ENCODE measurements at places on chromosomes 3 and 15. TPM values are rescaled to one million over a fixed set of nuclear protein-coding genes. Genes with fewer than 3 reads are reported as not detected.

GRCh38 chr15:68492855-68493254, 60.9 kb upstream of the ITGA11 start:
- no peak overlapping the region for H3K4me3 ChIP-seq
- DNase-seq, result no peak
- H3K36me3 ChIP-seq, result no peaks in the 10 kb centered on the region
- no peak overlapping the region for H3K27ac ChIP-seq
- H3K27me3 ChIP-seq, result no peaks in the 10 kb centered on the region

DNA sequence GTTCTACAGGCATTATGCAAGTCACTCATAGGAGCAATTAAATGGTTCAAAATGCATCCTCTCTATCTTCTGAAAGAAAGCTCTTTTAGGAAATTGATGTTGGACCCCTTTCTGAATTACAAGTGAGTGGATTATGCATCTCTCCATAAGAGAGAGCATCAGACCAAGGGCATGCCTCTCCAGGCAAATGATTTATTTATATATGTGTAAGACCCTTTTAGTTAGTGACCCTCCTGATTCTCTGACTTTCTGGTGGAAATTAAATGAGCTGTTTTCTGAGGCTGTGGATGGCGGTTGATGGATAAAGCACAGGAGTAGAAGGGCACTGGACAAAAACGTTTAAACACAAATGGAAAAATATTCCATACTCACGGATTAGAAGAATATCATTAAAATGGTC, 62.6 kb downstream of the CADPS start:
- no peak for DNase-seq
- no peaks in the 10 kb centered on the region for H3K36me3 ChIP-seq
- no peaks in the 10 kb centered on the region for H3K4me1 ChIP-seq
- no peak overlapping the region for H3K4me3 ChIP-seq

ZNF80 gene
- total RNA-seq, result not detected

GRIP2 gene
- total RNA-seq, result 52.0 TPM

GRCh38 chr15:78048628-78048920, 28.9 kb downstream of the TBC1D2B start:
- no peak overlapping the region for H3K4me3 ChIP-seq
- H3K27me3 ChIP-seq, result no peaks in the 10 kb centered on the region
- peak overlapping the region; percentile 52 for H3K27ac ChIP-seq
- DNase-seq, result peak; percentile 42
- peaks cover 2% of the 10 kb centered on the region for H3K36me3 ChIP-seq

GRCh38 chr3:172701751-172702150, 9.1 kb downstream of the NCEH1 start:
- no peaks in the 10 kb centered on the region for H3K36me3 ChIP-seq
- DNase-seq, result no peak
- H3K4me1 ChIP-seq, result peaks cover 44% of the 10 kb centered on the region
- no peak overlapping the region for H3K4me3 ChIP-seq
- H3K27me3 ChIP-seq, result no peaks in the 10 kb centered on the region

SLC6A11 gene
- not detected for total RNA-seq

- H3K27me3 ChIP-seq, result no peaks in the 10 kb centered on the region
- H3K27ac ChIP-seq, result no peak overlapping the region
- no peaks in the 10 kb centered on the region for H3K4me1 ChIP-seq
- H3K36me3 ChIP-seq, result no peaks in the 10 kb centered on the region
- DNase-seq, result no peak
These were observed 288.7 kb downstream of the GBE1 start for GRCh38 chr3:81472600-81473362.

GRCh38 chr15:98513428-98513986, 134.8 kb upstream of the IGF1R start:
- no peak overlapping the region for H3K27ac ChIP-seq
- no peak overlapping the region for H3K4me3 ChIP-seq
- H3K4me1 ChIP-seq, result no peaks in the 10 kb centered on the region
- no peaks in the 10 kb centered on the region for H3K27me3 ChIP-seq
- no peak for DNase-seq
- H3K36me3 ChIP-seq, result no peaks in the 10 kb centered on the region

DNA sequence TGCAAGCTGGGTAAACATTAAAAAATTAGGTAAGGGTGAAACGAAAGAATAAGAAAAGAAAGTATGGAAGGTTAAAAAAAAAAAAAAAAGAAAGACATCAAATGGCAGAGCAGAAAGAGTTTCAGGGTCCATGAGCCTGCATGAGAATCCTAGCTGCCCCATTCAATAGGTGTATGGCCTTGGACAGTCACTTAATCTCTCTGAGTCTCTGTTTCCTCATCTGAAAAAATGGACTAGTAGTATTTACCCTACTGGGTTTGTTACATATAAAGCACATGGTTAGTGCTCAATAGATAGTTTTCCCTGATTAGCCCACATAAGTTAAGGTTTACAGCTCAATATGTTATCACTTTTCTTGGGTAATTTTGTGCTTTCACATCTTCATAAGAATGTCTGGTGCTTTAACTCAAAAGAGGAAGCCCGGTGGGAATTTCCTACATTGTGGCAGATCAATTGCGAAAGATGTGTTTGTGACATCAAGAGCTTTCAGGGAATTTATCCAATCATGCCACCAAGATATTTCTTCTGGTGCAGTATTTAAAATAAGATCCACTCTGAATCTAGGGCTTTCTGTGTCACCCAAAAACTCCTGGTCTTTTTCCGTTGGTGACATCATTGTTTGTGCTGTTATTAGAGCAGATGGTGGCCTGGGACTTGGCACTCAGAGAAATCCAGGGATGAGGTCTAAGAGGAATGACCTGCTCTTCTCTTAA, 57.2 kb upstream of the UBE2E1 start:
- H3K36me3 ChIP-seq, result no peaks in the 10 kb centered on the region
- H3K4me1 ChIP-seq, result peaks cover 7% of the 10 kb centered on the region
- no peak overlapping the region for H3K4me3 ChIP-seq
- H3K27ac ChIP-seq, result peak overlapping the region; percentile 17
- DNase-seq, result peak; percentile 43

DNA sequence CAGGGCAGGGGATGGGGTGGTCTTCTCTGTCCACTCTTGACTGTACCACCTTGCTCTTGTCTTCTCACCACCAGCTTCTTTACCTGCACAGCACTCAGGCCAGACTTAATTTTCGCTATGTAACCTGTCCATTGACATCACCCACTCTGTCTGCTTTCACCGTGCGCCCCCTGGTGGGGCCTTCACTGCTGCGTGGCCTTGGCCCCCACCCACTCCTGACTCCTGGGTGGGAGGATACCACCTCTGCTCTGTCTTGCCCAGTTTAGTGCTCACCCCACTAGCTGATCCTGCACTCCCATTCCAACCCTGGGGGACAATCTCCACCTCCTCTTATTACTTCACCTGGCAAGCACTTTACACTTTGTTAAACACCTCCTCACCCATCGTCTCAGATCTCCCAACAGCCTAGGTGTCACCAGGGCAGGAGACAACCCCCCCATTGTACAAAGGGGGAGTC, 17.7 kb downstream of the PTH1R start:
- no peaks in the 10 kb centered on the region for H3K36me3 ChIP-seq
- peak; percentile 75 for DNase-seq
- H3K27ac ChIP-seq, result no peak overlapping the region
- H3K4me1 ChIP-seq, result peaks cover 41% of the 10 kb centered on the region

DNA sequence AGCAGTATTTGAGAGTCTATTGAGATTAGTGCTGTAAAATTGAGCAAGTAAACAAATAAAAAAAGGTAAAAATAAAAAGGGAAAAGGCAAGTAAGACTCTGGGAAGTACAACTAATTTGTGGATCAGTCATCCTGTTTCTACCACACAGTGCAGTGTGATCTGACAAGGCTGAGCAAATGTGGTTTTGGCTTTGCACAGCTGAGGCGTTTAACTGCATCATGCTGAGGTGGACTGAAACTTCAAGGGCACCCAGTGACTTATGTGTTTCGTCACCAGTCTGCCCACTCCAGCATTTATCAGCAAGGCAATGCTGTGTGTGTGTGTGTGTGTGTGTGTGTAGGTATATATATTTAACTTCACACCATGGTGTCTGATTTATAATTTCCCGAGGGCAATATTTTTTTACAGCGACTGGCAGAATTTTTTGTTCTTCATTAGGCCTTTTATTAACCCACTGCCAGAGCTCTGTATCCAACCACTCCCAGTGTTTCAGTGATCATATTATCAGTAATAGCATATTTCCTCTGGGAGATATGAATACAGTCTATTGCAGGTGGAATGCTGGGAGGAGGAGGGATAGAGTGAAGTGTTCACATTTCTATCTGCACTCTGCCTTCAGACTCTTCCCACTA, 131.5 kb upstream of the SATB1 start:
- no peaks in the 10 kb centered on the region for H3K4me1 ChIP-seq
- no peak for DNase-seq
- H3K27ac ChIP-seq, result no peak overlapping the region
- H3K27me3 ChIP-seq, result no peaks in the 10 kb centered on the region
- no peaks in the 10 kb centered on the region for H3K36me3 ChIP-seq

GRCh38 chr15:90099072-90099867, 3.0 kb downstream of the IDH2 start:
- H3K4me3 ChIP-seq, result no peak overlapping the region
- peak overlapping the region; percentile 99 for H3K27ac ChIP-seq
- H3K4me1 ChIP-seq, result peaks cover 53% of the 10 kb centered on the region
- H3K27me3 ChIP-seq, result no peaks in the 10 kb centered on the region

GOLGA6L4 gene
- 1.8 TPM for total RNA-seq

MME gene
- total RNA-seq, result 10.0 TPM

GRCh38 chr3:121362035-121362734, 183.6 kb downstream of the POLQ start:
- no peak for DNase-seq
- no peak overlapping the region for H3K4me3 ChIP-seq
- H3K36me3 ChIP-seq, result no peaks in the 10 kb centered on the region
- H3K27me3 ChIP-seq, result no peaks in the 10 kb centered on the region

DNA sequence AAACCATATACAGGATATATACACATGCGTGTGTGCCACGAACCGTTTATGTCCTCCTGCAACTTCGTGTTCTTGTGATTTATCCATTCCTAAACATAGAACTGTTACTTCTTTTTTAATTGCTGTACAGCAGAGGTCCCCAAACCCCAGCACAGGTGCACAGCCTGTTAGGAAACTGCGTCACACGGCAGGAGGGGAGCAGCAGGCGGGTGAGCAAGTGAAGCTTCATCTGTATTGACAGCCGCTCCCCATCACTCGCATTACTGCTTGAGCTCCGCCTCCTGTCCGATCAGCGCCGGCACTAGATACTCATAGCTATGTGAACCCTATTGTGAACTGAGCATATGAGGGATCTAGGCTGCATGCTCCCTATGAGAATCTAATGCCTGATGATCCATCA, 34.9 kb upstream of the NRROS start:
- no peak overlapping the region for H3K27ac ChIP-seq
- no peaks in the 10 kb centered on the region for H3K4me1 ChIP-seq
- no peaks in the 10 kb centered on the region for H3K27me3 ChIP-seq
- DNase-seq, result no peak
- no peaks in the 10 kb centered on the region for H3K36me3 ChIP-seq

GRCh38 chr15:37586976-37587375, 347.5 kb upstream of the TMCO5A start:
- H3K27me3 ChIP-seq, result no peaks in the 10 kb centered on the region
- no peak overlapping the region for H3K27ac ChIP-seq
- no peaks in the 10 kb centered on the region for H3K4me1 ChIP-seq
- no peak for DNase-seq
- H3K36me3 ChIP-seq, result no peaks in the 10 kb centered on the region

- H3K36me3 ChIP-seq, result no peaks in the 10 kb centered on the region
- no peak for DNase-seq
- H3K27me3 ChIP-seq, result no peaks in the 10 kb centered on the region
- H3K4me1 ChIP-seq, result peaks cover 3% of the 10 kb centered on the region
These were observed 172.4 kb downstream of the PDE8A start for GRCh38 chr15:85154061-85154460.

GRCh38 chr15:40058476-40059140, 19.6 kb upstream of the SRP14 start:
- no peak for DNase-seq
- no peak overlapping the region for H3K27ac ChIP-seq
- no peak overlapping the region for H3K4me3 ChIP-seq

- DNase-seq, result no peak
- no peak overlapping the region for H3K27ac ChIP-seq
- H3K4me1 ChIP-seq, result peaks cover 15% of the 10 kb centered on the region
- H3K27me3 ChIP-seq, result no peaks in the 10 kb centered on the region
These were observed 11.0 kb downstream of the PARP16 start for GRCh38 chr15:65275728-65276126.

MYRIP gene
- total RNA-seq, result 0.45 TPM

CNTN6 gene
- 0.22 TPM for total RNA-seq

DNA sequence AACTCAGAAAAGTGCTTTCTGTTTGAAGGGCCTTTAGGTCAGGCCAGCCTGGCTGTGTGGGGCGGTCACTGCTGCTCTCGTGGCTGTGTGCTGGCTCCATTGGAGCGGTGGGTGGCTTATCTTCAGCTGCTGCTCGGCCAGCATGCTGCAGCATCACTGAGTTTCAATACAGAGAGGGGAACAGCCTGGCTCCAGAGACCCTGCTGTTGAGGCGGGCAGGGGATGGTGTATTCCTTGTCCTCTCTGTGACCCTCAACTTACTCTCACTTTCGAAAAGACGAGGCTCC, 248.5 kb upstream of the ONECUT1 start:
- no peaks in the 10 kb centered on the region for H3K4me1 ChIP-seq
- H3K36me3 ChIP-seq, result no peaks in the 10 kb centered on the region
- H3K27ac ChIP-seq, result no peak overlapping the region
- H3K27me3 ChIP-seq, result no peaks in the 10 kb centered on the region

DNA sequence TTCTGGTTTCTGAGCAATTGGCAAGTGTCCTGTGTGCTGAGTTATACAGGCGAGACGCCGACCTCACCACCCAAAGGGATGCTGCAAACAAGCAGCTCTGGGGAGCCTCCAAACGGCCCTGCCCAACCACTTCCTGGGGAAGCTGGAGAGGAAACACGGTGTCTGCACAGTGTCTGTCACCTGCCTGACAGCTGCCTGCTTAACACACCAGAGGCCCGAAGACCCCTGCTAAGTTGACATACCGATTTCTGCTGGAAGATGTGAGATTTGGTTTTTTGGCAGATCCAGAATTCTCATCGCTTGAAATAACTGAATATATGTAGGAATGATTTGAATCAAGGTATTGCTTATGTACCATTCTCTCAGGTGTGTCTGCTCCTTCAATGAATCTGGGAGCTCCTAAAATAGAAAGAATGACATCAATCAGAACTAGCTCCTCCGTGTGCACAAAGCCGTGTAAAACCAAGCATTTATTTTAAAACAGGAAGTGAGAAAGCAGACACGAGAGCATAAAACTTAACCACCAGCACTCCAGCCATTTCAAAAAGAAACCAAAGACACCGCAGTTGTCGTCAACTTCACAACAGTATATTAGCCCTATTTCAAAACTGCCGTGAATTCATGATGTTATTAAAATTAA, 27.2 kb downstream of the LRRC2 start:
- peaks cover 50% of the 10 kb centered on the region for H3K36me3 ChIP-seq
- H3K4me3 ChIP-seq, result no peak overlapping the region
- H3K4me1 ChIP-seq, result peaks cover 6% of the 10 kb centered on the region
- DNase-seq, result peak; percentile 30
- peak overlapping the region; percentile 5 for H3K27ac ChIP-seq

DNA sequence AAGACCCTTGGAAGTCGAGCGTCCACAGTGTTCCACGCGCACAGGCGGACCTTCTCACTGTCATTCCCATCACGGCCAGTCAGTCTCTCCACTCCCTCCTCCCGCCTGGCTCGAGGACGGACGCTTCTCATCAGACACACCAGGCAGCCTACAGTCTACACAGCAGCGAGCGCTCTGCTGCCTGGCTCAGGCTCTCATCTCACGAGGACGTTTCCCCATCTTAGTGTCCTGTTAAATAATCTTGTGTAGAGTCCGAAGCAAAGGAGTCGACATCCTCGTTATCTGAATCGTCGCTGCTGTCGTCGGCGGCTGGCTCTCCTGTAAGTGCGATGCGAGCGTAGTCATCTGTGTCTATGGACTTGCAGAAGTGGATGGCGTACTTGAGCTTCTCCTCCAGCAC, 12.4 kb upstream of the OCA2 start:
- H3K4me1 ChIP-seq, result peaks cover 11% of the 10 kb centered on the region
- H3K36me3 ChIP-seq, result no peaks in the 10 kb centered on the region
- no peak for DNase-seq

PRICKLE2 gene
- total RNA-seq, result 11.5 TPM

All from heart right ventricle (tissue), 16 donors.